ENCODE measurements at places on chromosomes 6 and 20.

- no peak for DNase-seq
Measured at GRCh38 chr6:104607501-104607900, 252.2 kb downstream of the HACE1 start.

GRCh38 chr6:72974276-72974675 is 251.0 kb downstream of the KHDC1L start:
- no peak for DNase-seq

GRCh38 chr6:42727627-42728026 is 5.2 kb upstream of the PRPH2 start:
- DNase-seq = no peak

DNA sequence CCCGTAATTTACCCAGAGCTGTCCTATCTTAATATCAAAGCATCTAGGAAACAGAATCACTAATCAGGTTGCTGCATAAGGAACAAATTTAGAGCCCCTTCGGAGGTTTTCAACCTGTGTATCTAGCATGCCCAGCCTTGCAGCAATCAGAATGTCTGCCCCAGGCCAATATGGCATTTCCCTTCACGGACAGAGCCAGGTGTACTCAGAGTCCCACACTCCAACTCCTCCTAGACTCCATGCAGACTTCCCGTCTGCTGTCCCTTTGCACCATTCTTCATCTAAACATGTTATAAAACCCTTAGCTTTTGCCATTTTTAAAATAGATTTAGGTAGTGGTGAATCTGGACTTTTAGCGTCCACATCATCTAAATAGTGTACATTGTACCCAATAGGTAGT is 61.0 kb downstream of the ZHX3 start:
- DNase-seq = no peak

- DNase-seq = no peak
Measured at GRCh38 chr6:129696843-129697242, 13.1 kb downstream of the ARHGAP18 start.

GRCh38 chr20:60331688-60332300 is 373.6 kb downstream of the CDH26 start:
- no peak for DNase-seq

- no peak for DNase-seq
Measured at GRCh38 chr6:2542858-2543218, 207.9 kb downstream of the MYLK4 start.

DNA sequence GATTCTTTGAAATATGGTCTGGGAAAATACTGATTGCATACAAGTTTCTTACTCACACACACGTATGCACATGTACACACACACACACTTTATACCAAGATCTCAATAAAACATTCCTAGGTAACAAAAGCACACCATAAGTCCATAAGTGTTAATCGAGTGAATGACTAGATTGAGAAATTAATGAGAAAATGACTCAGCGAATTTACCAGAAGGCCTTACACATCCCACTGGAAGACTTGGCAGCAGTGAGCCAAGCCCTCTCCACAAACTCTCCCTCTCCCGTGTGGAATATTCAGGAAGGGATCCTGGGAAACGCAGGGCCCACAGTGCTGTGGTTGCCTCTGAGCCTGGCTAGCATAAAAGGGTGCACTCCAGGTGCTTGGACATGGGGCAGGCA is 227.2 kb downstream of the LY86 start:
- DNase-seq = no peak

DNA sequence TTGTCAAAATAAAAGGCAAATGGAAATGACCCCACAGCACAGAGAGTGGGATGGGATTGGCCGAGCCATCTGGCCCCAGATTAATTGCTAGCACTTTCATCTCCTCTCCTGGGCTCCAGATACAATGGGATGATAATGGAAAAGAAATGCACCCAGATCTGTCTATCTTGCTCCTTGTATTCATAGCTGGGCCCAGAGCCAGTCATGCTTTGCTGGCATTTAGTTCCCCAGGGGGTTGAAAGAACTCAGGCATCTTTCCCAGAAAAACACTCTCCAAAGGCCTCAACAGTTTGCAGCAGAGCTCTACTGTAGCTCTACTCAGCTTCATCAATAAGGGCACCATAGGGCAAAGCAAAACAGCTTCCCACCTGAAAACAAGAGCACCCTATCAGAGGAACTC is 116.0 kb upstream of the FOXA2 start:
- DNase-seq = no peak

GRCh38 chr6:170046791-170047626 is 243.9 kb downstream of the DLL1 start:
- DNase-seq = no peak

- peak; percentile 69 for DNase-seq
Measured at GRCh38 chr20:51966296-51966971, 164.1 kb upstream of the SALL4 start.

DNA sequence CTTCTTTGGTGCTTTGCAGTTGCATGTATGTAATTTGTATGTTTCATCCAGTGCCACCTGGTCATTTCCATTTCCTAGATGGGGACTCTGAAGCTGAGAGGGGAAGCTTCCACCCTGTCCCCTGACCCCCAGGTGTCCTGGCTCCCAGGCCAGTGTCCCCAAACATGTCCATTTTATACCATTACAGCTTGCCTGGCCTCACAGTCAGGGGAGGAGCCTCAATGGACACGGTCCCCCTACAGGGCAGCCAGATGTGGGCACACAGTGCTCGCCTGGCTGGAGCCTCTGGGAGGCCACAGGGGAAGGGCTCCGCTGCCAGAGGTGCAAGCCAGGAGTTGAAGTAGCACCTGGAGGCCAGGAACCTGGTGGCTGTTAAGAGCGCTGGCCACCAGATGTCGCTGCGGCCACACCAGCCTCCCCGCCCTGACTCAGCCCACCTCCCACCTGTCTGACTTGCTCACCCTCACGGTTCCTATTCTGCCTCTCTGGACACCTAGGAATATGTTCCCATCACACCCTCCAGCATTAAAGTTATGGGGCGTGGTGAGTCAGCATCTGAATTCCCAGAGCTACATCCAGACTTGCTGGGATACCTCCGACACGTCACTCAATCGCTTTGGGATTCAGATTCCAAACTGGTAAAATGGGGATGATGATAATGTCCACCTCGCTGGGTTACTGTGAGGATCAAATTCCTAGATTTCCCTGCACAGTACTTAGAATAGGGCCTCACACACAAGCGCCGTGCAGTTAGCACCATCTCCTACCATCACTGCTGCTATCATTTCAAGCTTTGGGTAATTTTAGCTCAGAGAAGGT is 107.4 kb downstream of the SULF2 start:
- DNase-seq = peak; percentile 52

DNA sequence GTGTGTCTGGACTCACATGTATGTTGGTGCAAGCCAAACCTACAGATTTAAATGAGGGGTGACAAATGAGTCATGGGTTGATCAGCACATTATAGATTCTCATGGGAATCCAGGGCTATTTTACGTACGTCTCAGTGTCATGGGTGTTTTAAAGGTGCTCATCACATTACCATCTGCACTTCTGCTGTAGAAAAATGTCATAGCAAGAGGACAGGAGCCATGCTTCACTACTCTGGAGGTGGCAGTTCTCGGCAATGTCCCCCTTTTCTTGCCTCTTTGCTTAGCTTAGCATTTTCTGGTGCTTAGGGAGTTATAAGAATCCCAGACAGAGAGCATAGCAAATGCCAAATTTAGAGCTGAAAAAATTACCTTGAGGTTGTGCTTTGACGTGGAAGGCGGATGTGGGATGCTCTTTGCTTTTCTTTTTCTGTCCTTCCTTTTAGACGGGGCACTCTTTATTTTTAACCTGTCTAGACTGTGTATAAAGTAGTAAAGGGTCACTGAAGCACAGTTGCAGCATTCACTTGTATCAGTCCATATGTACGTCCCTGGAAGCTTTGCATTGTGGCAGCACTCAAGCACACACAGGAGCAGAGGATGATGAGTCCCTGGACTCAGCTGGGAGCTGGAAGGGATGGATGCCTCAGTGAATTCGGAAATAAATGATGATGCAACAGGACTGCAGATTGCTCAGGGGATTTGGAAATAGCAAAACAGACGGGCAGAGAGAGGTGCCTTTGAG is 139.7 kb downstream of the SYNDIG1 start:
- no peak for DNase-seq

- peak; percentile 78 for DNase-seq
Measured at GRCh38 chr6:35687658-35688604, 784 bp downstream of the FKBP5 start.

DNA sequence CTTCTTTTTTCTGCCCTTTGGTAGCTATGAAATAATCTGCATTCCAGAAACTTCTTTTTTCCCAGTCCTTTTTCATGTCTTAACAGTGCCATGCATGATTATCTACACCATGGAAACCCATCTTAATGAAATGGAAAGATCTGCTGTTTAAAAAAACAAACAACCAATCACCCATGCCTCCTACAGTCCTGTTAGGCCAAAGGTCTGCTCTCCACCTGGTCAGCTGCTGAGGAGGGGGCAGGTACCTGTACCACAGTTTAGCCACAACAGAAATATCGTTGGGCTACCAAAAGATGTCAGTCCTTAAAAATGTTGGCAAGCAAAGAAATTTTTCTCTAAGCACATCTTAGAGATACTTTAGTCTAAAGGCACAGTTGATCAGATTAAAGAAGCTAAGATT is 112.6 kb downstream of the SLC16A10 start:
- no peak for DNase-seq

DNA sequence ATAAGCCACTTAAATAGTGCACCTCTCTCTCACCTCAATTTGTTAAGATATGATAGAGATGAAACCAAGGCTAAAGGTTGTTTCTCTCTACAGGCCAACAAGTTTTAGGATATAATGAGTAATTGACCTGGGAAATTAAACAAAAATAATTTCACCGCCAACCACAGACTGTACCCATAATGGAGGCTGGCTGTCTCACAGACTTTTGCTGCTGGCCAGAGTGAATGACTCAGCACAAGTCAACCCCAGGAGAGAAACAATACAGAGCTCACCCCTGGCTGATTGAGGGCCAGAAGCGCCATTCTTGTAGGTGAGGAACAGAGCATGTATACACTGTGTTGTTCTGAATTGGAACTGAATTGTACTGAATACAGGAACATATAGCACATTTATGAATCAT is 99.9 kb downstream of the CAP2 start:
- DNase-seq = no peak

GRCh38 chr6:29674008-29674407 is 6.9 kb downstream of the ZFP57 start:
- DNase-seq = no peak

GRCh38 chr6:101728388-101728787 is 334.9 kb downstream of the GRIK2 start:
- no peak for DNase-seq

GRCh38 chr20:40046703-40047102 is 642.3 kb downstream of the MAFB start:
- DNase-seq = no peak

DNA sequence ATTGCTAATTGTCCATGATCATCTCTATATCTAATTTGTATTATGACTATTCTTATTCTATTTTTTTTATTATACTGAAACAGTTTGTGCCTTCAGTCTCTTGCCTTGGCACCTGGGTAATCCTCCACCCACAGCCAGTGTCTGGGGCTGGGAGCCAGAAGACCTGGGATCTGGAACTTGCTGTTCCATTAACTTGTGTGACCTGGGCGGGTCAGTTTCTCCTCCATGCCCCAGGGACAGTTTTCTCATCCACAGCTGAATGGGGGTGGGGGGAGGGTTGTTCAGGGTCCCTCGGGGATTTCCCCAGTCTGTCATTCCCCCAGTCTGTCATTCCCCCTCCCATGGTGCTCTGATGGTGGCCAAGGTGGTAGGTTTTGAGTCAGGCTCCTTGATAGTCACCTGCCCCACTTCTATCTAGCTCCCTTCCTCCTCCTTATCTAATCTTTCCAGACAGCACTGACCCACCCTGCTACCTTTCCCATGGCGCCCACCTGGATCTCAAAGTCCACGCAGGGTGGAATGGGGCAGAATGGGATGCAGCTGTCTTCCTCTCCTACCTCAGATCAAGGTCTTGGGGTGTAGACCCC is 10.9 kb downstream of the ITPR3 start:
- no peak for DNase-seq

DNA sequence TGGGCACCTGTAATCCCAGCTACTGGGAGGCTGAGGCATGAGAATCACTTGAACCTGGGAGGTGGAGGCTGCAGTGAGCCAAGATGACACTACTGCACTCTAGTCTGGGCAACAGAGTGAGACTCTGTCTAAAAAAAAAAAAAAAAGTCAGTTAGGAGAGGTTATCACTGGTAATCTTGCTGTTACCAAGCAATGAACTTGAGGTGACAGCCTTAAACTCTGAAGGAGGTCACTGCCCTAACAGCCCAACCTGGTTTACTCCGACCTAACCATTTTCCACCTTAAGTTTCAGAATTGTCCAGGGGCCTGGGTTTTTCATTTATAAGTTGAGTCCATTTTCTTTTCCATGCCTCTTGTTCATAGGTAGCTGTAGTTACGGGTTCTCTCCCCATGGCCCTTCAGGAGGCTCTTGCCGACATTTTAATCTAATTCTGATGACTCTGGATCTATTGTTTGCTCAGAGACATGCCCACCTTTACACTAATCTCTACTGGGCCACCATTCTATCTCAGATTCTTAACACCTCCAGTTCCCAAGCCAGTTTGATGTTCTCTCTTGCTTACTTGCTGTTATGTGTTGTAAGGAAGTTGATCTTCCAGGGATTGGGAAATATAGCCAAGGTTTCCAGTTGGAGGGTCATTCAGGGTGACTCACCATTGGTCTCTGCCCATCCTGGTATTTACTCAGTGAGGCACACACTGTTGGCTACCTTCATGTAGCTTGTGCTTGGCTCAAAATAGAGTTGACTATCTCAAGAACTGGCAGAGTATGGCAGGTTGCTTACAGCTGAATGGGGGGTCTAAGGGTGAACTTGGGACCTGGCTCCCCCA is 29.1 kb downstream of the SHLD1 start:
- DNase-seq = peak; percentile 41

DNA sequence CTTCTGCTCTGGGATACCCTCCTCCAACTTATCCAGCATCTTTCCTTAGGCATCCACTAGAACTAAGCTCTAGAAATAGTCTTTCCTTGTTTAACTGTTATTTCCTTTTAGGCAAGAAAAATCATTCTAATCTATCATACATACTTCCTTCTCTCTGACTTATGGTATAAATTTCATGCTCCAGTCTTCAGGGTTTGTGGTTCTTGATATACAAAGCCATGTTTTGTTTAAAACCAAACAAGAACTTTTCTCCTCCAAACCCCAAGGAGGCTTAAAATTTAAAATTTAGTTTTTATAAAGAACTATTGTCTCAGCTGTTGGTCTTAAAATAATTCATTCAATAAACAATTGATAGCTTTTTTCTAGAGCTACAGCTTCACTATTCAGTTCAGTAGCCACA is 77.2 kb downstream of the CD164 start:
- DNase-seq = no peak

DNA sequence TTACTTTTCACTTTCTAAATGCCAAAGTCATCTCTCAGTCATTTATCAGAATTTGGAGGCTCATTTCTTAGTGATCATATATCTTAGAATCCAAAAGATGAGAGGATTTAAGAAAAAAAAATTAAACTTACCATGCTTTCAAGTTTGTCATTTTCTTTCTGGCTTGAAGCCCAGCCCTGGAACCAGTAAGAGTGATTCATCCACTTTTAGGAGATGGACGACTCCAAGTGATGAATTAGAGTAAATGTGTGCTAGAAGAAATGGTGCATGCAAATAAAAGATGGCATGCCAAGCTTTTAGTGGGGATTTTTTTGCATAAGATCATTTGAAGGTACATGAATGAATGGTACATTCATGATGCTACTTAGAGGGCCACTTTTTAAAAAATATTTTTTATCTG is 20.1 kb downstream of the PLCB1 start:
- peak; percentile 30 for DNase-seq

- no peak for DNase-seq
Measured at GRCh38 chr6:29552512-29553051, 7.0 kb downstream of the UBD start.
